ENCODE measurements at places on chromosomes 2 and 18.

DNA sequence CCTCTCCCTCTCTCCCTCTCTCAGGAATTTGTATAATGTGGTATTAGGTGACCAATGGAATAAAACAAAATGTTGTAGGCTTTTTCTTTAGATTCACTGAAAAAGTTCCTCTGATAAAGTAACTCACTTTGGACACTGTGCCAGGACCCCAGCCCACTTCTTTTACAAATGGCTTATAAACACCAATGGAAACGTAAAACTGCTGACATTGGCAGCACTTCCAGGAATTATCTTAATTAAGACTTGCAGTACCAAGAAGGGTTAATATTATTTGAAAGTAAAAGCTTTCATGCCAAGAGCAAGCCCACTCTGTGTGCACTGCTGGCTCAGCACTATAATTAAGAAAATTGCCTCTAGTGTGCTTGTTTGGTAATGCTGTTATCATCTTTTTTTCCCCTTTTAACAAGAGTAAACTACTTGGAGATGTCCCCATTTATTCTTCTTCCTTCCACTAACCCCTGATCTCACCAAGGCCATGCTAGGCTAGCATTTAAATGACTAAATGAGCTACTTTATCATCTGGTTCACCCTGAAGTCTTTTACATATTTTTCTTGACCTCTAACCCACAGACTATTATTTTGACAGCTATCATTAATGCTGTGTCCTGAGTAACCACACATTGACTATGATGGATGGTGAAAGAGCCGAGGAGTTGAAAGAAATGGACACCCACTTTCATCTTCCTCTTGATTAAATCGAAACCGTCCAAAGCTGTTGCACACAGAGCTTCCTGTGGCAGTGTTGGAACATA is 232.2 kb upstream of the ETAA1 start:
- ATAC-seq: no peak

DNA sequence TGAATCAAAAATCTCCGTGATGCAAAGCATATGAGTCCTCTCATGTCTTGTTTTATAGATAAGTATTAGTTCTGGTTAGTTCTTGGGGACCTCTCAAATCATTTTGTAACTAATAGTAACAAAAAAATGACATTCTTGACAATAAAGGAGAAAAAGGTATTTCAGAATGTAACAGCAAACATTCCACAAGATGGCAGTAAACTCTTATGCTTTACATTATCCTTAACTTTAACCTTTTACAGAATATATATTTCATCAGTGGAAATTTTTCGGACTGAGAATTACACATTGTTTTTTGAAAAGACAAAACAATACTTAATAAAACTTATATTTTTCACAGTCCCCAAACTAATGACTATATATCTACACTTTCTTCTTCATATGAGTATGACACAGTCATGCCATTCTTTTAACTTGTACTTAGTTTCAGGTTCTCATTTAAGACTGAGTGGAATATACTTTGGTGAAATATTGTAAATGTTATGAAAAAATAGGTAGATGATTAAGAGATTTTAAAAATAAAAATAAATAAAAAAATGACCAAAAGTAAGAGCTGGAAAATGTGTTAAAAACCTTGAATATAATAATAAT is 142.9 kb upstream of the NXPH2 start:
- no peak for ATAC-seq

GRCh38 chr2:218746960-218747359 is 35.0 kb upstream of the CYP27A1 start:
- ATAC-seq: no peak

DNA sequence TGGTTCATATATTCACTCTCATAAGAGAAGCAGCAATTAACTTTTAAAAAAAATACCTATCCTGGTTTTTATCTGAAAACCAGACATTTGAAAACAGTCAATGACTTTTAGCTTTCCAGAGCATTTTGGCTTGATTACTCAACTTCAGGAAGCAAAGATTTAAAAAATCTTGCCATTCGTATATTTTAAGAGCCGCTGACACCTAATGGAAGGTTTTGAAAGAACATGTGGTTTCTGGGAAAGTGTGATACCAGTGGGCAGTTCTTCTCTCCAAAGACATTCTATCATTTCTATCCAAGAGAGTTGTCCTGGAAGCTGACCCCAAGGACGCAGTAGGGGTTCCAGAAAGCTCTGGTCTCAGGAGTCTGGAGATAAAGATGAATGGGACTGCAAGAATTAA is 234.7 kb downstream of the TTC32 start:
- ATAC-seq: no peak

DNA sequence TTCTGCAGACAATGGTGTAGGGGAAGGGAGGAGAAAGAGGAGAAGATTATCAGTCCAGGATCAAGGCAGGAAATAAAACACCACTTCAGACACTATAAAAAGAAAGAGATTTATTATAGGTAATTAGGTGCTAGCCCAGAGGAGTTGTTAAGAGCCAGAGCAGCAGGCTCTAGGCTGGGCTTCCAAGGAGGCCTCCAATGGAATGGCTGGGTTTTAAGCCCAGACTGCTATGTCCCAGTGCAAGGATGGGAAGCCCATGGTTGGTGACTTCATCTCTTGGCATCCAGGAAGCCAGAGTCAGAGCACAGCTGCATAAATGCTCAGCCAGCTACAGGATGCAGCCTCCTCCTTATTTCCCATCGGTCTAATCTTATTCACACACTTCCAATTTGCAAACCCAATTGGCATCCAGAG is 95.6 kb downstream of the LAMA3 start:
- ATAC-seq: no peak

DNA sequence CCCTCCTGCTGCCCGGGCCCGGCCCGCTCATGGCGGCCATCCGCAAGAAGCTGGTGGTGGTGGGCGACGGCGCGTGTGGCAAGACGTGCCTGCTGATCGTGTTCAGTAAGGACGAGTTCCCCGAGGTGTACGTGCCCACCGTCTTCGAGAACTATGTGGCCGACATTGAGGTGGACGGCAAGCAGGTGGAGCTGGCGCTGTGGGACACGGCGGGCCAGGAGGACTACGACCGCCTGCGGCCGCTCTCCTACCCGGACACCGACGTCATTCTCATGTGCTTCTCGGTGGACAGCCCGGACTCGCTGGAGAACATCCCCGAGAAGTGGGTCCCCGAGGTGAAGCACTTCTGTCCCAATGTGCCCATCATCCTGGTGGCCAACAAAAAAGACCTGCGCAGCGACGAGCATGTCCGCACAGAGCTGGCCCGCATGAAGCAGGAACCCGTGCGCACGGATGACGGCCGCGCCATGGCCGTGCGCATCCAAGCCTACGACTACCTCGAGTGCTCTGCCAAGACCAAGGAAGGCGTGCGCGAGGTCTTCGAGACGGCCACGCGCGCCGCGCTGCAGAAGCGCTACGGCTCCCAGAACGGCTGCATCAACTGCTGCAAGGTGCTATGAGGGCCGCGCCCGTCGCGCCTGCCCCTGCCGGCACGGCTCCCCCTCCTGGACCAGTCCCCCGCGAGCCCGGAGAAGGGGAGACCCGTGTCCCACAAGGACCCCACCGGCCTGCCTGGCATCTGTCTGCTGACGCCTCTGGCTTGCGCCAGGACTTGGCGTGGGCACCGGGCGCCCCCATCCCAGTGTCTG is 767 bp downstream of the RHOB start:
- ATAC-seq: peak; percentile 5

DNA sequence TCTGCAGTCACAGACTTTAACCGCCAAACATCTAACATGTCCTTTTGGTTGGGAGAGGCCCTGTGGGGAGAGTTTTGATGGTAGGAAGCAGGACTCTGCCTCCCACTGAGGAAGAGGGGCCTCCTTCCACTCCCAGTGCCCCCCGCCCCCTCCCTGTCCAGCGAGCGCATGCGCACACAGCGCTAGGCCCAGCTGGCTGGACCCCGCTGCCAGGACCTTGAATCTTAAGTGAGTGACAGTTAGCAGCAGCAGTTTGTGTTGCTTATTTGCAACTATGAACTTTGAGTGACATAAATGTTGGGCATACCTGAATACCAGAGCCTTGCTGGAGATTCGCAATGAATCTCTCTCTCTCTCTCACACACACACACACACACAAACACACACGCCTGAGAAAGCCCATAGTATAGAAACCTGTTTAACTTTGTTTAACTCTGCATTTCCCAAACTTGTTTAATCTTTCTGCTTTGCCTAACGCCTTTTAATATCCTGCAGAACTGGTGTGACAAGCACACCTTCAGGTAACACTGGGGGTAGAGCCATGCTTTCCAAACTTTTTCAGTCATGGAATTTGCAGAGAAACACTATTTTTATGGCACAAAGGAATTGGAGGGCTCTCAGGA is 134.6 kb upstream of the SMAD2 start:
- ATAC-seq: no peak

DNA sequence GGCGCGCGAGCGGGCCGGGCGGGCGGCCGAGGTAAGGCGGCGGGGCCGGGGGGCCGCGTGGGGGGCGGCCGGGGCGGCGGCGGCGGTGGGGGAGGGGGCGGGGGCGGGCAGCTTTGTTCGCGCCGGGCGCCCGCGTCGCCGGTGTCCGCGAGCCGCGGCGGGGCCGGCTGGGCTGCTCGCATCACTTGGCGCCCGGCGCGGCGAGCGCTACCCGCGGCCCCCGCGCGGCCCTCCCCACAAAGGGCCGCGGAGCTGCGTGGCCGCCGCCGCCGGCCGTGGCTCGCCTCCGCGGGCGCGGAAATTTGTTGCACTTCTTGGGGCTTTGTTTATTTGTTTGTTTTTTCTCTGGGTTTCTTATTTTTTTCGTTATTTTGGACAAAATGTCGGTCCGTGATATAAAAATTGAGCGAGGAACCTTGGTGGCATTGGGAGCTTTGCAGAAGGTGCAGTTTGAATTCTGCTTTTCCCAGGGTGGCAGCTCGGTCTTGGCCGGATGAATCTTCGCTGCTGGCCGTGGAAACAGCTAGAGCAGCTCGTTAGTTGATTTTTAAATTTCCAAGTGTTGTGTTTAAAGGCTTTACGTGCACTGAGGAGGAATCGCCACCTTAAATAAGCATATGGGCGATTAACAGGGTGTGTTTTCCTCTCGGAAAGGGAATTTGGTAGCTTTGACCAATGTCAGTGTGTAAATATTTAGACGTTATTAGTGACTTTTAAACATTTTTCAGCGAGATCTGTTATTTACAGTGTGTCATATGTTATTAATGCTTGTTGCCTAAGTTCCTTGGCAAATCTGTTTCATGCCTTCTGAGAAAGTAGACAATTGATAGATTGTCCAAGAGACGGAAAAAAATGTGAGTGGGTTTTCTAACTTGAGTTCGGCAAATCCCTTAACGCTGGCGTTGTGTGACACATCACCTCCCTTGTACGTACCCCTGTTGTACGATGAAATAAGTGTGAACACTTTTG is 822 bp downstream of the UBE2E3 start:
- peak; percentile 25 for ATAC-seq
